CD8-positive, alpha-beta T cell (primary cell): ENCODE measurements at places on chromosomes 13 and 19.
A peak's percentile ranks its signal among the peaks of the same experiment; 100 is the strongest.

- DNase-seq: peak; percentile 74
Observed at GRCh38 chr19:47428177-47428894, 9.0 kb upstream of the MEIS3 start.

DNA sequence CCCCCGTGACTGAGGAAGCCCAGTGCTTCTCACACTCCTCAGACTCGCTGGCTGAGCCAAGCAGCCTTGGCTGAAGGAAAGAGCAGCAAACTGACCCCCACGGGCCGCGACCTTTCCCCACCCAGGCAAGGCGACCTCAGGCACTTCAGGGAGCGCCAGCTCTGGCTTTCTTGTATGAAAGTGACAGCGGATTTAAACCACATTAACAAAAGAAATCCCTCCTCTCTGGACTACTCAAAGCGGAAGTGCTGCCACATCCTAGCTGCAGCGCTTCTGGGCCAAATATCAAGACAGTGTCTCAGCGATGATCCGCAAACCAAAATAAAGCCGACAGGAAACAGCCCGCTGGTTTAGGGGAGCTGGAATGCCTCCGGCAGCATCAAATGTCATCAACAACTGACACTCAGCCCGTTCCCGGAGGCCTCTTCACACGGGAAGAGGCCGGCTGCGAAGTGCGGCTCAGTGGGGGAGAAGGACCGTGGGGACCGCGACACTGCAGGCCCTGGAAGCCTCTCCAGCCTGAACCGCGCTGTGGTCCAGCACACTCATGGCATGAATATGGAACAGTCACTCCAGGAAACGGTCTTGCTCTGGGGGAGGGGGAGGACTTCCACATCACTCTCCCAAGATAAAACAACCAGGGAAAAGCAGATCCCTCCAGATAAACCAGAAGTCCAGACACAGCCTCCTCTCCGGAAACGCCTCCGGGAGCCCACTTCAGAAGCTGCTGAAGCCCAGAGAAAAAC is 1.4 kb downstream of the RASA3 start:
- peak; percentile 84 for DNase-seq

DNA sequence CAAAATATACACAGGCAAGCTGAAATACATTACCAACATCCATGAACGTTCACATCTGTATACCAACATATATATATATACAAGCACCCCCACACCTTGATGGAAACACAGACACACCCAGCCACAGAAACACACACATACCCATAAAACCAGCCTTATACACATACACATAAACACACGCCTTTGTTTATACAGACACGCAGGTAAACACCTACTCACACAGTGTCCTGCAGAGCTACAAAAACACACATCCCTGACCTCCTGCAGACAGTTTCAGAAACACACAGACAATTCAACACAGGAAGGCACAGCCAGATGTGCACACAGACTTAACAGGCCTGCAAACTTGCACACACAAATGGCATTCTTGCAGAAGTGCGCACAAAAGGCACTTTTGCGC is 21.3 kb upstream of the IRGC start:
- DNase-seq: no peak

GRCh38 chr13:37412241-37412921 is 186.2 kb downstream of the POSTN start:
- DNase-seq: no peak

GRCh38 chr13:26051231-26051656 is 572 bp downstream of the SHISA2 start:
- no peak for DNase-seq

- DNase-seq: no peak
Observed at GRCh38 chr13:87607266-87607665, 63.9 kb upstream of the SLITRK5 start.
